IPS DF 6.9 (cell line): ENCODE measurements at places on chromosomes 6 and 20.

- no peak for DNase-seq
These were observed 258.2 kb upstream of the NT5E start for GRCh38 chr6:85191656-85192055.

GRCh38 chr6:16660157-16660497, 101.1 kb downstream of the ATXN1 start:
- no peak for DNase-seq

- peak; percentile 31 for DNase-seq
These were observed 170.9 kb upstream of the STXBP5 start for GRCh38 chr6:147033267-147033666.

DNA sequence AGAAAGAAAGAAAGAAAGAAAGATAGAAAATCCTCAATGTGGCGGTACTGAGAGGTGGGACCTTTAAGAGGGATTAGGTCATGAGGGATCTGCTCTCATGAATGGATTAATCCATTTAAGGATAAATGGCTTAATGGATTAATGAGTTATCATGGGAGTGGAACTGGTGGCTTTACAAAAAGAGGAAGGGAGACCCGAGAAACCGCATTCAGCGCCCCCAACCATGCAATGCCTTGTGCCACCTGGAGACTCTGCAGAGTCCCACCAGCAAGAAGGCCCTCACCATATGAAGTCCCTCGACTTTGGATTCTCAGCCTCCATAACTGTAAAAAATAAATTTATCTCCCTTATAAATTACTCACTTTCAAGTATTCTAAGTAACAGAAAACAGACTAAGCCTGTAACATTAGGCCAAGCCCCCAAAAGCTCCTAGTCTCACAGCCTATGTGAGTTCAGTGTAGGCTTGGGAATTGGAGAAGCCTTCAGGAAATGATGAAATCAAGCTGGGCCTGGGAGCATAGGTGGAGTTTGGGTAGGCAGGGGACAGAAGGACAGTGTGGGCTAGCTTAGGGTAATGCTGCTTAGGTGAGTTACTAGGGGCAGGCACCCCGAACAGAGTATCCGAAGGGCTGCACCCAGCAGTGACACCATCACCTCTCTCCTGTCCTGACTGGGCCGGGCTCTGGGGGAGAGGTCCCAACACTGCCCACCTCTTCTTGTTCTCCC, 36.2 kb upstream of the RNF24 start:
- DNase-seq: no peak

DNA sequence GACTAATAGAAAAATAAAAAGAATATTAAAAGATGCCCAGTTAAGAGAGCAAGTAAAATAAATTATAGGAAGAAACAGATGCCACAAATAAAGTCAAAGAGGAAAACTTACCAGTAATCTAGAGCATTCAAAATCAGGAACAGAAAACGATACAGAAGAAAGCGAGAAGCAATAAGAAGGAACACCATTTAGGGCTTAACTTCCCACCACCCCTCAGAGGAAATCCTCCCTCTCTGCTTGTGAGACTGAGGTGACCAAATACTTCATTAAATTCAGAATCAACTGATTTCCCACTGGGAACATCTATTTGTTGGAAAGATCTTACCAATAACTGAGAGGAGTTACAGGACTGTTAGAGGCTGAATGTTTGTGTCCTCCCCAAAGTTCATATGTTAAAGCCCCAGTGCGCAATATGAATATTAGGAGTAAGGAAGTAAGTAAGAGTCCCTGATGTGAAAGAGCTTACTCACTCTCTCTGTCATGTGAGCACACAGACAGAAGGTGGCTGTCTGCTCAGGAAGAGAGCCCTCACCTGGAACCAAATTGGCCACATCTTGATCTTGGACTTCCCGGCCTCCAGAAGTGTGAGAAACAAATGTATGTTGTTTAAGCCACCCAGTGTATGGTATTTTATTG, 19.5 kb downstream of the KATNA1 start:
- DNase-seq: no peak

- DNase-seq: no peak
These were observed 3.0 kb upstream of the ARID1B start for GRCh38 chr6:156773935-156774852.

DNA sequence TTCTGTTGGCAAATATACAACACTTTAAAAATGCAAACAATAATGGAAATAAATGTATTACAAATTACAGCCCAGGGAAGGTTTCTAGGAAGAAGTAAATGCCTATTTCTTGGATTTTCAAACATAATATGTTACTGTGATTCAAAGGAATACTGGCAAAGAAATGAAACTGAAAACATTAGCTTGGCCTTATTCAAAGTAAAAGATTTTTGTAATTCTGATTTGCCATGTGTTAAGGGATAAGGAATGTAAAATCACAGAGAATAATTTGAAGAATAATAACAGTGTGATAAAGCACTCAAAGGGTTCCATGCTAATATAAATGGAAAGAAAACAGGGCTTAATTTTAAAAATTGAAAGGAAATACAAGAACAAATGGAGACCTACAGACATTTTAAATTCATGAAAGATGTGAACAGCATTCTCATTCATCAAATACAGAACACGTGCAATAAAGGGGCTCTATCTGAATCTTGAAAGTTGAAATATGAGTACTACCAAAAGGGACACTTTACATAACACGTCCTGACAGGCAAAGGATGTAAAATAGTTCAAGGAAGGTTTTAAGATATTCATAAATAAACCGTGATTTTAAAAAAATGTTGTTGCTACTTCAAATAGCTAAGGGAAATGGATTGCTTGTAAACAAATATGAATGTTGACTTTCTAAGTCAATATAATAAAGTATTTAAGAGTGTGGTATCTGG, 138.1 kb downstream of the RFPL4B start:
- DNase-seq: no peak

DNA sequence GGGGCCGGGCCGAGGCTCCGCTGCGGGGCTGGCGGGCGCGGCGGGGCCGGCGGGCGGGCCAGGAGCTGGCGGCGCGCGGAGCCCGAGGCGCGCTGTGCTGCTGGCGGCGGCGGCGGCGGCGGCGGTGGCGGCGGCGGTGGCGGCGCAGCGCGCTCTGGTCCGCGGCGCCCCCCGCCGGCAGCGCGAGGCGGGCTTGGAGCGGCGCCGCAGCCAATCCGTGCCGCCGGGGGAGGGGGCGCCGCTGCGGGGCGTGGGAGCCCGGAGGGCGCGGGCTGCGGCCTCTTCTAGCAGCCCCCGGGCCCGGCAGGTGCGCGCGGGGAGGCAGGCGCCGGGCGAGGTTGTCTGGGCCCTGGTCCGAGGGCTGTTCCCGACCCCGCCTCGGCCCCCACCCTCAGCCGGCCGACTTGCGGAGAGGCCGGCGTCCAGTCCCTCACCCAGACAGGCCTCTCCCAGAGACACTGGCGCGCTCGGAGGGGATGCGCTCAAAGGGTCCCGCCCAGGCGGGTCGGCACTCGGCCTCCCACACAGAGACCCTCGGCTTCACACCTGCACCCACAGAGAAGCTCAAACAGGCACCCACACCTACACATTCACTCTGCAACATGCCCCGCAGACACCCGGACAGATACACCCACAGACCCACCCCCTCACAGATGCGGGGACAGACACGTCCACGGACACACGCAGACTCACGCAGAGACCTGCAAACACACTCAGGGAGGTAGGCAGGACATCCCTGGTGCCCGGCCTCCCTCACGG, at the start of gene RIMS4:
Gene RIMS4, minus strand, starts transcription at position 156 of the 759 bp plus-strand sequence. CDS start 275 bp downstream, outside the sequence.
- no peak for DNase-seq

DNA sequence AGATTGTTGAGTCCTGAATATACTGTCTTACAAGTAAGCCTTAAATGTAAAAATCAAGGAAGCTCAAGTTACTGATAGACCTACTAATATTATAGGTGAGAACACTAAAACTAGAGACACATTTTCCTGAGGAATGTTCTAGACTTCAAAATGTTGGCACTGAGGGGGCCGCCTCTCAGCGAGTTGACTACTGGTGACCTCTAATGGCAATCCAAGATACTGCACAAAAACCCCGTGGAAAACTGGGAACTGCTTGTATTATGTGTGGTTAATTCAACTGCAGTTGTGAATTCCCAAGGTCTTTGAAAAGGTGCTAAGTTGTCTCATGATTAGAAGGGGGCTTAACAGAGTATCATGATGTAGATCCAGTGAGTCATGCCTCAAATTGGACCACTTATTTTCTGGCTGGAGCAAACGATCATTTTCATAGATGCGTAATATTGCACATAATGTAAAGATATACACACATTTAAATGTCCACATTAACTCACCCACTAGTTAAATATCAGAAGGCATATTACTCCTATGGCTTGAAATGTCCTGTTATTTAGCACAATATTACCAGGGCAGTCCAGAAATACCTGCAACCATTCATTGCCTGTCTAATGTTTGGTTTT, 336.2 kb downstream of the FOXA2 start:
- DNase-seq: no peak

DNA sequence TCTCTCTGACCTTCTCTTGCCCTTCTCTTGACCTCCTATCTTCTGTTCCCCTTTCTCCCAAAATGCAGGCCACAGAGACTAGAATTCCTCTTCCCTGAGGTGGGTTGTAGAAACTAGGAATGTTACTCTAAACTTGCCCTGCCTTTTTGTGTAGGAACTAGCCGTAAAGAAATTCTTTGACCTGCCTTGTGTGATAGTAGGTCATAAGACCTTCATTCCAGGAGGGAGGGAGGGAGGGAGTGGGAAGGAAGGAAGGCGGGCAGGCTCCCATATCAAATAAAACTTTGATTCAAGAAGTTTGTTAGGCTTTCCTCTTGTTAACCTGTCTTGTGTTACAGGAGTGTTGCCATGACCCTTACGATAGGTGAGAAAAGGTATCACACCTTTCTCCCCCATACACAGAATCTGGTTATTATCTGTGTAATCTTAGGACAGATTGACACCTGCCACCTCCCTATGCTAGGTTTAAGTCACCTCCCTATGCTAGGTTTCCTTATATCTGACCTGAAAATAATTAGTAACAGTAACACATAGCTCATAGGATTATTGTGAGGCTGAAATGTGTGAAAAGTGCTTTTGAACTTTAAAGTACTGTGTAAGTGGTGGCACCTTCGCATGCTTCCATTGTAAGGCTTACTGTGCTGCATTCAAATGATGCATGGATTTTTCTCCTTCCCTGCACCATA, 32.6 kb upstream of the FUCA2 start:
- DNase-seq: no peak

DNA sequence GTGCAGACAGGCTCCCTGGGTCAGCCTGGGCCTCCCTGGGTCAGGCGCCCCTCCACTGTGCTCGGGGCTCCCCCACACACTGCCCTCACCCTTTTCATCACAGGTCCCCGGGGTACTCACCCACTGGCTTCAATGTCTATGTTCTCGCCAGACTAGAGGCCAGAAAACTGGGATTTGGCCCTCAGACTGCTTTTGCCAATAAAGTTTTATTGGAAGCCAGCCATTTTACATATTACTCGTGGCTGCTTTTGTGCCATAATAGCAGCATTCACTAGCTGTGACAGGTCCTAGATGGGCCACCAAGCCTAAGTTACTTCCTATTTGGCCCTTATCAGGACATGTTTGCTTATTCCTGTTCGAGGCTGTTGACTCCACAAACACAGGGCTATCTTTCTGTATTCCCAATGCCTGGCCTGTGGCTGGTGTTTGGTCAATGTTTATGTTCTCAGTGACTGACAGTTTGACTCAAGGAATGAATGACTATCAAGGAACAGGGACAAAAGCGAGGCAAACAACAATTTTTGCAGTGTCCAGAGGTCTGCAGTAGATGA, 525.1 kb upstream of the AGPAT4 start:
- DNase-seq: no peak

DNA sequence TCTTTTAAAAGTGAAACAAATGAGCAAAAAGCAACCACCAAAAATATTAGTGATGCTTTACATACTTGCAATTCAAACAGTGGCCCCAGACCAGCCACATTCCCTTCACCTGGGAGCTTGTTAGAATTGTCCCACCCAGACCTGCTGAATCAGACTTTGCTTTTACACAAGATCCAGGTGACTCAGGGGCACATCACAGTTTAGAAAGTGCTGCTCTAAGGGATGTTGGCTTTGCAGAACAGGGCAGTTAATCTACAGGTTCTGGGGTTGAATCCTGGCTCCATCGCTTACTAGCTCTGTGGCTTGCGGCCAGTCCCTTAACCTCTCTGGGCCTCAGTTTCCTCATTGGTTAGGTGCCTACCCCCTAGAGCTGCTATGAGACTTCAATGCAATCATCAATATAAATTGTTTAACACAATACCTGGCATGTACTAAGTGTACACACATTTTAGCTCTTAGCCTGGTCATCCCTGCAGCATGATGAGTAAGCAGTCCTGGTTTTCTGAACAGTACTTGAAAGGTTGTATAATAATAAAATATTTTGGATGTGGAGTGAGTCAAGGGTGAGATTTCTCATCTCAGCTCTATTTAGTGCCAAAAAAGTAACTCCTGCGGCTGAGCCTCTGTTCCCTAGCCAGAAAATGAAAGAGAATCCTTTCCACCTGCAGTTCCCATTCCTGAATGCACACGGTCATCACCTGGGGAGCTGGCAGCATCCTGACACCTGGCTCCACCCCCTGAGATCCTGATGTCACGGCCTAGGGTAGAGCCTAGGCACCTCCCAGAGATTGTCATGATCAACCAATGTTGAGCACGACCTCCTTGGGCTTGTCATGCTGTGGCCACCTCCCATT, 162.7 kb downstream of the ANKRD60 start:
- DNase-seq: no peak

DNA sequence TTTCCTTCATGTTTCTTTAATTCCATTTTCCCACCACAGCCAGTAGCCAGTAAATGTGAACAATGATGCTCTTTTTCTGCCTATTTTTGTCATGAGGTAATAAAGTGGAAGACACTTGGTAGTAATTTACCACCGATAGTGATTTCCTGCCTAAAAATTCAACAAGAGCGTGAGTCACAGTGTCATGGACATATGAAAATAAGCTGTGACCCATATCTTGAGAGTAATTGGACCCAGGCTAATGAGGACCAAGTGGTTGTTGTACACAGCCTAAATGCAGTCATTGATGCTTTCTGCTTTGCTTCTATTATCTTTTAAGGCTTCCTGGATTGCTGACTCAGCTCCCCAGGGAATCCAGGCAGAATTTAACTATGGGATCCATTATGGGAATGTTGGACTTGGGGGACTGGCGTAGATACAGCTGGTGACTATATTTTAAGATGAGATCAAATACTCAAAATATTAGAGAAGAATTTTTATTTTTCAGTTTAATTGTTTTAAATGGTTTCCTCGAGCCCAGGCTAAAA, 265.9 kb upstream of the FERMT1 start:
- no peak for DNase-seq

DNA sequence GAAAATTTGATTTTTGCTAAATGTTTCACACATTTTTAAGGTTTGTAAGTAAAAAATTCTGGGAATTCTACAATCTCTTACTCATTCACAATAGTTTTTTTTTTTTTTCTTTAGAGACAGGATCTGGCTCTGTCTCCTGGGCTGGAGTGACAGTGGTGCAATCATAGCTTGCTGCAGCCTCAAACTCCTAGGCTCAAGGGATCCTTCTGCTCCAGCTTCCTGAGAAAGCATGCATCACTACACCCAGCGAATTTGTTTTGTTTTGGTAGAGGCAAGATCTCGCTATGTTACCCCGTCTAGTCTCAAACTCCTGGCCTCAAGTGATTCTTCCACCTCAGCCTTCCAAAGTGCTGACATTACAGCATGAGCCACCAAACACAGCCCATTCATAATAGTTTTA, 232.8 kb downstream of the GJA1 start:
- no peak for DNase-seq
